ENCODE measurements at places on chromosomes 5 and 9.

DNA sequence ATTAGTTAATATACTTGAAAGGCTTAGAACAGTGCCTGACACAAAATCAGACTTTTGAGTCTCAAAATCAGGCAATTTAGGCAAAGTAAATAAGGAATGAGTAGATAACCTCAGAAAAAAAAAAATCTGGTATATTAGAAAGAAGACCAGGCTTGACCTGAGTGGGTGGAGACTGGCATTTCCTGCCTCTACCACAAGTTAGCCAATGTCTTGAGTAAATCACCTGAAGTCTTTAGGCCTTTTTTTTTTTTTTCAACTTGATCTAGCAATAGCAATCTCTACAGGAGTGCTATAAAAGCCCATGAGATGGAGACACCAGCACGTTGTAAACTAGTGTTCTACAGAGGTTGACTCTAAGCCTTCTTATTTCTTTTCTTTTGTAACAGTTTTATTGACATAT, 104.2 kb upstream of the RASEF start:
- no peak for DNase-seq

- DNase-seq = no peak
Observed at GRCh38 chr9:99748676-99749075, 73.0 kb upstream of the NR4A3 start.

DNA sequence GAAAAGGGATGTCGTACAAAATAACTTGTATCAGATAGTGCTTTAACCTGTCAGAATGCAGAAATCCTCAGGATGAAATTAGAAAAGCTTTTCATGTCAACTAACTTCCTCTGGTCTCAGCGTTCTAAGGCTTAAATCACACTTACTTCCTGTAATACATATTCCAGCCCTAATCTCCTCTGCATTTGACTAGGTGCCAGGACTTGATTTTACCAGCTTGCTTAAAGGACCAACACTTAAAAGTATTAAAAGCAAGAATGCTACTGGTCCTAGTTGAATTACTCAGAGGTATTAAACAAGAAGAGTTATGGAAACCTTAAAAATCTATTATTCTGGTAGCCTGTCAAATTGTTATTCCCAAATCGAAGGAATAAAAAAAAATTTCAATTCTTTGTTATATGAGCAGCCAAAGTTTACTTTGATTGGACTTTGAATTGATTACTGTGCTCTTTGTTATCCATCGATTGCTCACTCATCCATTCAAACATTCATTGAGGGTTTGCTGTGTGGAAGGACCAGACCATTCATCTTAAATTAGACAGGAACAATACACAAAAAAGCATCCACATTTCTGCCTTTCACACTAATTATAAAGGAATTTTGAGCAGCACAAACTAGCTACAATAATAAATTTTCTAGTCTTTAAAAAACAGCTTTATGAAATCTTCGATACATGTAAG, 108.7 kb downstream of the MUSK start:
- no peak for DNase-seq

DNA sequence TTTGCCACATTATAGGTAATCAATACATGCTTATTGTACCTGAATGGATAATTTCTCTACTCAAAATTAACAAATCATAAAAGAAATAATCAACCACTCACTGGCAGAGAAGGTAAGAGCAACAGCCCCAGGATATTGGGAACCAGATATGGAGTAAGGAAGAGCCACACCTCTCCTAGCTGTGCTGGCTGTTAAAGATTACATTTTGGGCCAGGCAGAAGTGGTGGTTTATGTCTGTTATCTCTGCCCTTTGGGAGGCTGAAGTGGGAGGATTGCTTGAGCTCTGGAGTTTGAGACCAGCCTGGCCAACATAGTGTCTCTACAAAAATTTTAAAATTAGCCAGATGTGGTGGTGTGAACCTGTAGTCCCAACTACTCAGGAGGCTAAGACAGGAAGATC, 56.4 kb downstream of the BHMT start:
- DNase-seq = no peak

DNA sequence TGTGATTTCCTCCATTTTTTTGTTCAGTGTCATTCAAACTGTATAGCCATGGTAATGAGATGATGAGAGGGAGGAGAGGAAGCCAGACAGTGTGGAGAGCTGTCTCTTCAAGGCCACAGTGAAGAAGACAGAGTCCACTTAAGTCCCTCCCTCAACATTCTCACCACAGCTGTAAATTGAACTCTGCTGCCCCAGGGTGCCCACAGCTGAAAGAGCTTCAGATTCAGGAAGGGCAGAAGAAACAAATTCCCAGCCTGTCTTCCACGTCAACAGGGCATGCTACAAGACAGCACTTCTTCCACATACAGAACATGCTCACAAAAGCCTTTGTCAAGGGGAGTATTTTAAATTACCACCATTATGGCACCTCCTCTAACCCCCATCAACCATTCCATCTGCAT, 100.4 kb downstream of the KLHL3 start:
- DNase-seq = no peak

Data from upper lobe of left lung (tissue), 6 donors.